Stimulated activated CD4-positive, alpha-beta T cell treated with anti-CD3 and anti-CD28 coated beads, Interleukin-1b, Interleukin-23, amount 100 ng/mL, for 1 hour (primary cell): ENCODE measurements at places on chromosomes 7 and 10.

DNA sequence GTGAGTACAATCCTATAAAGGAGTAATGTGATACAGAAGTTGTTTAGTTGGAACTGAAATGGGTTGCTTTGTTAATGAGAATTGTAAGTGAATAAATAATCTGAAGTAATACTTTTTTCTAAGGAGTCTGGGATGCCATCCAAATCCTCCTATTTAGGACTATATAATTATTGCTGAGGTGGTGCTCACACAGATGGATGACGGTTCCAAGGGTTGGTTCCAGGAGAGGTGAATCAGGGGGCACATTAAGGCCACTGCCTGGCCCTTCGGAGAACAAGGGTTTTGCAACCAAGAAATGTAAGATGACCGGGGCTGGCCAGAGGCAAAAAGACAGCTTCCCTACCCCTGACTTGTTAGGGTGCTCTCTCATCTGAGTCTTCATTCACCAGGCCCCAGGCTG lies 352.7 kb downstream of the PHTF2 start:
- no peak for DNase-seq

DNA sequence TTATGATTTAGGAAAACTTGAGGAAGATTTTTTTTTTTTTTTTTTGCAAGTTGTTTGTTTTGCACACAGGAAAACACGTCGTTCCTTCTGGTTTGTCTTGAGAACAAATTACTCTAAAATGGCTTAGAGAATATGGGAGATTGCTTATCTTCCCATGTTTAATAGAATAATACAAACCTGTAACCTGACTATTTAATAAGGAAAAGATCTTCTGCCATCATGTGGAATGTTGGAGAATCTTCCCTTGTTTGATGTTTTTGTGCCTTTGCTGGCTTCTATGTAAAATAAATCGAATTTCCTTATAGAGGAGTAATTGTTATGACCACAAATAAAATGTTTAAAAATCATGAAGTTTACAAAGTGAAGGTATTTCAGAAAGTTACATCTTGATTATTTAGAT lies 818.8 kb downstream of the GATA3 start:
- no peak for DNase-seq

- no peak for DNase-seq
Observed at GRCh38 chr10:118633786-118634185, 38.3 kb upstream of the PRLHR start.

DNA sequence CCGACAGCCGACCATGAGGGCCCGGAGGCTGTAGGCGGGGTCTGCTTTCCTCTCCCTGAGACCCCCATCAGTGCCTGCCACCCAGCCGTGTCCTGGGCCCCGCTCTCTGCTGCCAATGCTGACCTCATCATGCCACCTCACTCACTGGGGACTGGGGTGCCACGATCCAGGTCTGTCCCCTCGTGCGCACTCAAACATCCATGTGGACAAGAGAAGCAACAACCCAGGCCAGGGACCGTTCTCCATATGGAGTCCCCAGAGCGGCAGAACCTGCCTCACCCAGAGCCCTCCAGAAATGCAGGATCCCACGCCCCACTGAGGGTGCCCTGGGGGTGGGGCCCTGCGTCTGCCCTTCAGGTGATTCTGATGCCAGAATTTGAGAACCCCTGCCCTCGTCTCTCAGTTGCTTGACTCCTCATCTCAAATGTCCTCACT lies 210.0 kb upstream of the PPP2R2D start:
- no peak for DNase-seq

GRCh38 chr10:123792248-123792978 lies 99.2 kb downstream of the CPXM2 start:
- no peak for DNase-seq

DNA sequence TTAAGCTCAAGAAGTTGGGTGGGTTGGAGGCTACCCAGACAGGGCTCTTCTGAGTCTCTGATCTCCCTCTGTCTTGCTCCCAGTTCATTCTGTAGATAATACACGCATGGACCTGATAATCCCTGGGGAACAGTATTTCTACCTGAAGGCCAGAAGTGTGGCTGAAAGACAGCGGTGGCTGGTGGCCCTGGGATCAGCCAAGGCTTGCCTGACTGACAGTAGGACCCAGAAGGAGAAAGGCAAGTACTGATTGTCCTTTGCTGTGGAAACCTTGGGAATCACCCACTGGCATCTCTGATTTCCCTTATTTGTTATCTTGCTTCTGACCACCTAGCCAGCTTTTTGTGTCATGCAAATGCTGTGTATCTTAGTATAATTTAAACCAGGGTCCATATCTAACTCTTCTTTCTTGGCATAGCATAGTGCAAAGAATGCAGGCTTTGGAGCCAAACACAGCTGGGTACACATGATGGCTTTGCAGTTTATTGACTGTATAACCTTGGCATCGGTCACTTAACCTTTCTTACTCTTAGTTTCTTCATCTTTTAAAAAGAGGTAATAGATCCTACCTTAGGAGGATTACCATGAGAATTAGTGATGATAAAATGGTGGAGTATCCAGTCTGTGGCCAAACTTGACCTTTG lies 18.0 kb downstream of the PLEKHA8 start:
- DNase-seq = no peak

DNA sequence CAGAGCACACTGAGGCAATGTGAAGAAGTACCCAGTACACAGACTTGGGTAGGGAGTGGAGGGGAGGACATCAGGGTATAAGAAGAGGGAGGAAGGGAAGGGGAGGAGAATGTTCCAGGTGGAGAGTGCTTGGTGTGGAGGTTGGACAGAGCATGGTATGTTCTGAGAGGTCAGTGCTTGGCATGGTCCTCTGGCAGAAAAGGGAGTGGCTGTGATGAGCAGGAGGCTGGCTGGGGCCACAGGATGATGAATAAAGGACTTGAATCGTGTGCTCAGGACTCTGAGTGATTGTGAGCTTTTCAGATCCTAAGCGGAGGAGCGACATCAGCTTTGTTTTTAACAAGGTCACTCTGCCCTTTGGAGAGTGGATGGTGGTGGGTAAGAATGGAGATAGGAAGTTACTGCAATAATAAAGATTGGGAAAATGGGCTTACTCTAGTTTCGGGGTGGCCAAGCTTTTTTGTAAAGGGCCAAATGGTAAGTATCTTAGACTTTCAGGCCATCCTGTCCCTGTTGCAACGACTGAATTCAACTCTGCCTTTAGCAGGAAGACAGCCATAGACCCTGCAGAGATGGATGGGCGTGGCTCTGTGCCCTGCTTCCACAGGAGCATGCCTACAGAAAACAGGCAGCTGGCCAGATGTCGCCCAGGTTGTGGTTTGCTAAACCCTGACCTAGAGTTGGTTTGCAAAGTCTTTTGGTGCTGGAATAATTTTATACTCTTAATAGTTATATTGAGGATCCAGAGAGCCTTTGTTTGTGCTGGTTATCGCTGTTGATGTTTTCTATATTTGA lies 8.4 kb downstream of the PPP2R2D start:
- no peak for DNase-seq

DNA sequence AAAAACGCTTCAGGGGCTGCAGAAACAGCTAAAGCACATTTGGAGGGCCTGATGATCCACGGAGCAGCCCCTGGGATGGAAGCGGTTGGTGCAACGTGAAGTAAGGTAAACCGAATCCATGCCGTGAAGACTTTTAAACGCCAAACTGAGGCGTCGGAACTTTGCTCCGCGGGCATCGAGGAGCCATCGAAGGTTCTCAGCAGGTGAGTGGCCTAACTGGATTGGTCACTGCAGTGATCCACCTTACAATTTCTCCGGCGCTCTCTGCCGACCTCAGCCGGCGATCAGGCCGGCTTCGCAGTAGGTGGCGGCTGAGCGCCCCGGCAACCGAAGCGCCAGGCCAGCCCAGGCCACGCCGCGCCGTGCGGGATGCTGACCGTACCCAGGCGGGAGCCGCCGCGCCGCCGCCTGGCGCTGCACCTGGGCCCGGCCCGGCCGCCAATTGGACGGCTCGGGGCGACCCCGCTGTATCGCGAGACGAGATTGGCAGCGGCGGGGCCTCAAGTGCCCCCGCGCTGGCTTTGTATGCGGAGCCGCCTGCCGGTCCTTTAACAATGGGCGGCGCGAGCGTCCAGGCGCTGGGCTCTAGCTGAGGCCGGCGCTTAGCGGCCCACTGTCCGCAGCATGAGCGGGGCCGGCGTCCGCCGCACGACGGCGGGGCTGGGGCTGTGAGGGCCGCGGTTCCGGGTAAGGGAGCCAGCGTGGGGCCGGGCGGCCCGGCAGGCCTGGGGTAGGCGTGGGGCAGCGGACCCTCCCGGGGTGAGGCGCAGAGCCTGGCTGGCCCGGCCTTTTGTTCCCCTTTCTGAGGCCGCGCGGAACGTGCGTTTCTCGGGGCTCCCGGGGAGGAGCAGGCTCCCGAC lies at the start of gene CCNJ:
Gene CCNJ (plus strand): TSS at position 551 of the 860 bp plus-strand sequence. CDS start 811 bp downstream, outside the sequence.
- peak; percentile 37 for DNase-seq

GRCh38 chr10:117980216-117980615 lies 66.5 kb downstream of the RAB11FIP2 start:
- no peak for DNase-seq

GRCh38 chr10:49283491-49283890 lies 15.5 kb upstream of the C10orf71 start:
- no peak for DNase-seq

DNA sequence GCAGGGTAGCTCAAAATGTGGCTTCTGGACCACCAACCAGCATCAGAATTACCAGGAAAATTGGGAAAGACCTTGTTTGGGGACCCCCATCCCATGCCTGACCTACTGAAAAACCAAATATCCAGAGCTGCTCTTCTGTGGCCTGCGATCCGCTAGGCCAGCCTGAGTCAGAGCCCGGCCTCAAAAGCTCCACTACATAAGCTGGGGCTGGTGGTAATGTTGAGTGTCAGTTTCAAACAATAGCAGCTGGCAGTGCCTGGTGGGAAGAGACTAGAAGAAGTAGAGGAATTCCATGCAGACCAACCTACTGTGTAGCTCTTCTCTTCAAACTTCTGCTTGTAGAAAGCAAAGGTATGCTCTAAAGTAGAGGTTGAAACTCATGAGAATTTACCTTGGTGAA lies 52.0 kb downstream of the KLRG2 start:
- no peak for DNase-seq

GRCh38 chr10:124004663-124005004 lies 88.8 kb downstream of the CHST15 start:
- no peak for DNase-seq

DNA sequence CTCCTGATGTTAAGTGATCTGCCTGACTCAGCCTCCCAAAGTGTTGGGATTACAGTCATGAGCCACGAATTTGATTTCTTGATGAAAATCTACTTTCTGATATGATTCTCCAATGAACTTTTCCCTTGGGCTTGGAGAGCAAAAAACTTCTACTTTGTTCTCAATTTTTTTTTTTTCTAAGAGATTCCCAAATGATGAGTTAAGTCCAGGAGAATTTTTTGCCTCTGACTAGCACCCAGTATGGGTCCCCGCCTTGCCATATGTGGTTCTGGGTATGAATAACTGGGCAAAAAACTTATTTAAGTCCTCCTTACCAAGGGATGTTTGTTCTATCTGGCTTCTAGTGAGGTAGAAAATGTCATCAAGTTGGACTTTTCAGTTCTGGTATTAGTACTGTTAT lies 147.9 kb upstream of the LYZL1 start:
- DNase-seq = no peak

DNA sequence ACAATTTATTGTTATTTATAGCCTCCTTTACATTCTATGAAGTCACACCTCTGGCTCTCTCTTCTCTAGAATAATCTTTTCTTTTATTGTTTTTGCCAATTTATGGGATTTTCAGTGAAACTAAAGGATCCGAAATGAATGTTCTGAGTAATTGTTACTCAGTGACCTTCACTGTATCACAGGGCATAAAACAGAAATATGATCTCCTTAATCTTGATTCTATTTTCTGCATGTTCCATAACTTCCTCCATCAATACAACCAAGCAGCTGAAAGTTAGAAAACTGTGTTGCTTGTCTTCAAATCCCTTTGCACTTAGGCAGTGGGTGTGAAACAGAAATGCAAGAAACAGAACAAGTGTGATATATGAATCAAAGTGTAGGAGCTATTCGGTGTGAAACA lies 57.4 kb upstream of the FERD3L start:
- DNase-seq = no peak

- DNase-seq = no peak
Observed at GRCh38 chr7:101087334-101088068, 2.2 kb downstream of the TRIM56 start.

DNA sequence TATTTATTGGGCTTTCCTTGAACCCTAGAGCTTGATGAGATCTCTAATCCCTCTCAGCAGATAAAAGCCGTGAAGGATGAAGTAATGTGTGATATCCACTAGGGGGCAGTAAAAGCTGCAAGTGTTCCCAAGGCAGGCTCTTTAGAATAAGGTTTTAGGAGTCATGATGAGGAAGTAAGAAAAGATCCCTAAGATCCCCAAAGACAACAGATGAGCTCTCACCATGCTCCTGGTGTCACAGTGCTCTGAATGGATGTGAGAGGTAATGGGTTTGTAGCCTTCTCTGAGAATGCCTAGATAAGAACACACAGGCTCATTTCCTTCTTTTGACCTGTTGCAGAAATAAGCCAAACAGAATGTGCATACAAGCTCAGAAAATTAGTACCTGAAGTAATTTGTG lies 70.4 kb upstream of the ITPRID1 start:
- no peak for DNase-seq

DNA sequence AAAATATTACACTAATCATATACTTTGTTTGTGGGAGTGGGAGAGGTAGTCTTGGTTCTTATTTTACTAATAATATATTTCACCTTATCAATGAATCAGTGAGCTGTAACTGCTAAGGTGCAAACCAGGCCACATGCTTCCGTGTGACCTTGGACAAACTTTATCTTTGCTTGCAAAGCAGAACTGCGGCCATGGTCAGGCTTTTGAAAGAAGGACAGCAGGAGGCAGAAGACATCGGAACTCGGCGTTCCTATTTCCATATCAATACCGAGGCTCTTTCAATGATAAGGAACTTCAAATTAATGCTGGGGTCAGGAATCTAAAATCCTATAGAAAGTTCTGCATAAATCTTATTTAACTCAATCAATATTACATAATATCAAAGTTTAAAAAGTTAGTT lies 491.9 kb upstream of the PFKP start:
- no peak for DNase-seq
